ENCODE measurements at places on chromosomes 4 and X.

DNA sequence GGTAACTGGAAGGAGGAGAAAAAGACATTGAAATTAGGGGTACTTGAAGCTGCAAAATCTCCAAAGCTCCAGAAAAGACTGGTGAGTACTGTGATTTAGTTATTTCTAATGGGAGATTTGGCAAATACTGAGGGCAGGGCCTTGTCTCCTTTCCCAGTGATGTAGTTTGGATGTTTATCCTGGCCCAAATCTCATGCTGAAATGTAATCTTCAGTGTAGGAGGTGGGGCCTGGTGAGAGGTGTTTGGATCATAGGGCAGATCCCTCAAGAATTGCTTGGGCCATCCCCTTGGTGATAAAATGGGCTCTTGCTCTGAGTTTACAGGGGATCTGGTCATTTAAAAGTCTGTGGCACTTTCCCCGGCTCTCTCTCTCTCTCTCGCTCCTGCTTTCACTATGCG is 33.1 kb upstream of the GK start:
- no peak for DNase-seq

DNA sequence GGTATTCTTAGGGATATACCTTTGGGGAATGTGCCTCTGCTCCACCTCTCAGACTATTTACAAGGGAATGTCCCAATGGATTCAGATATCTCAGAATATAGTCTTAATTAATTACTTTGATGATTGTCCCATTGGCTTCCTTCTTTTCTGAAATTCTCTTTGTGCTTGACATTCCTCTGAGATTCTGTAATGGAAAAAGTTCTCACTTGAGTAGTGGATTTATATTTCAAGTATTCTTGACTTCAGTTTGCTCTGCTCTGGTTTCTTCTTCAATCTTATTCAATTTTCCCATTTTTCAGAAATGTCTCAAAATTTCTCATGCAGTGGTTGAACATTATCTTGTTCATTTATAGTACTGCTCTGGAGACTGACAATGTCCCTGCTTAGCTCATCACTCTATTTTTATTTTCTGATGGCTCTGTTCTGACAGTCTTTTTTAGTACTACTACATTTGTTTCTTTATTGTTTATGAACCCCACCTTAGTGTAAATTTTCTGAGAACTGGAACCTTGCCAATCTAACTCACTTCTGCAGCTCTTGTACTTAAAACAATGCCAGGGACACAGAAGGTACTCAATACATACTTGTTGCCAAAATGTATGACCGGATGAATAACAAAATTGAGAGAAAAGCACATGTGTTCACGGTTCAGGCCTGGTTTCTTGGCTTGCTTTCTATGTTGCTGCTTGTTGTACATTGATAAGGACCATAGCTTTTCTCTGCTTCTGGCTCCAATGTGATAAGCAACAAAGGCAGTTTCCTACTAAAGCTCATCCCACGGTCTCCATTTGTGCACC is 471.7 kb downstream of the GASK1B start:
- no peak for DNase-seq

DNA sequence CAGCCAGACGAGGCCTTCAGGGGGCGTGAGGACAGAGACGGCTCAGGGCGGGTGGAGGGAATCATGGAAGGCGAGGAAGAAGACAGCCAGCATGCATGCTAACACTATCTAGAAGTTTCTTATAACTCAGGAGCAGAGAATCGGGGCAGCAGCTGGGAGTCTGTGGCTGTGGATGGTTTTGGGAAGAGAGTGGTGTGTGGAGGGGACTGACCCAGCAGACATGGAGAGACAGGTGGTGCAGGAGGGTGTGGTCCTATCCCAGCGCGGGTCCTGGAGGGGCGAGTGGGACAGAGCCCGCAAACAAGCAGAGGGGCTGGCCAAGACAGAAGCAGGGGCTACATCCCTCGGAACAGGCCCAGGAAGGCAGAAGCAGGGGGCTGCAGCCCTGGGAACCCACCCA is 192.1 kb downstream of the AFAP1 start:
- DNase-seq: no peak

GRCh38 chr4:13921805-13922204 is 294.3 kb upstream of the BOD1L1 start:
- DNase-seq: no peak

DNA sequence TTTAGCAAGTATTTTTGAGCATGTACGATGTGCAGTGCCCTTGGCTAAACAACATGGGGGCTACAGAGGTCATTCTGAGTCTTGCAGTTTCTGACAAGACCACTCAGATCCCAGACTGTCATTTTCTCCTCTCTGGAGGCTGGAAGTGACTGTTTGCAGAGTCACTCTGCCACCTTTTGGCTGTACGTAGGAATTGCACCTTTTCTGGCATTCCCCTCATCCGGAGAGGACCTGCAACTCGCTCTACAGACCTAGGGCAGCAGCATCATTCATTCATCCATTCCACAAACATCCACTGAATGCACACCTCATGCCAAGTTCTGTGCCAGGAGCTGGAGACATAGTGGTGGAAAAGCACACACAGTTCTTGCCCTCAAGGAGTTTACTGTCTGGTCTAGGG is 160.4 kb upstream of the GPR101 start:
- DNase-seq: no peak

DNA sequence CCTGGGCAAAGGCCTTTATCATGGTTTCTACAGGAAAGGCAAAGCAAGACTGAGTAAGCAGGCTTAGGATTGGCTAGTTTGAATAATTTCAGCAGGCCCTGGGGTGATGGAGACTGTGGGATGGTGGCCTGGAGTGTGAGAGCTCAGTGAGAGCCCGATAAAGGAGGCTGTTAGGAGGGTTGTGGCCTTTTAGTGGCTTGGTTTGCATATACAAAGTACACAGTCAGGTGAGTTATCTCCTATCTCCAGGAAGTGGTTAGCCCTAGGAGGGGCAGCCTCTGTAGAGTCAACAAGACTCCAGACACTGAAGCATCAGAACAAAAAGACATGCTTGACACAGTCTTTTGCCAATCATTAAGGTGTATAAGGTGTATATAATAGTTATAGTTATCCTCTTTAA is 157.2 kb downstream of the CFAP299 start:
- no peak for DNase-seq

Data from T47D (cell line).